ENCODE measurements at places on chromosomes 7 and 10.

DNA sequence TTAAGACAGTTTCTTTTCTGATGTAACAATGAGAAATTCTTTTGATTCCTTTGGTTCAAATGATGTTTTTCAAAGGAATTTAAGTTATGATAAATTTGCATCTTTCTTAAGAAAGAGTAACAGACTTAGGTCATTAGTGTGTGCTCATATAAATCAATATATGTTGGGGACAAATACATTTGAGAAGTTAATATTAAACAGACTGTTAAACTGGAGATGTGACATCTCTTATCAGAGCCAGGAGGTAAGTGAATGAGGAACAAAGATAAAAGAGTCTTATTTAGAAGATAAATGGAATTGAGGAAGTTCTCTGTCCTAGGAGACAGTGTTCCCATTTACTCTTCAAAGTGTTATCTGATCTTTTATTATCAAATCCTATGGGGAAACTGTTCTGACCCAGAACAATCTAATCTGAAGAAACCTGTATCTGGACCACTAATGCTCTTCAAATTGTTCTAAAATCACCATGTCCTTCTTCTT, 104.8 kb upstream of the LAMB4 start:
- no peak for DNase-seq

DNA sequence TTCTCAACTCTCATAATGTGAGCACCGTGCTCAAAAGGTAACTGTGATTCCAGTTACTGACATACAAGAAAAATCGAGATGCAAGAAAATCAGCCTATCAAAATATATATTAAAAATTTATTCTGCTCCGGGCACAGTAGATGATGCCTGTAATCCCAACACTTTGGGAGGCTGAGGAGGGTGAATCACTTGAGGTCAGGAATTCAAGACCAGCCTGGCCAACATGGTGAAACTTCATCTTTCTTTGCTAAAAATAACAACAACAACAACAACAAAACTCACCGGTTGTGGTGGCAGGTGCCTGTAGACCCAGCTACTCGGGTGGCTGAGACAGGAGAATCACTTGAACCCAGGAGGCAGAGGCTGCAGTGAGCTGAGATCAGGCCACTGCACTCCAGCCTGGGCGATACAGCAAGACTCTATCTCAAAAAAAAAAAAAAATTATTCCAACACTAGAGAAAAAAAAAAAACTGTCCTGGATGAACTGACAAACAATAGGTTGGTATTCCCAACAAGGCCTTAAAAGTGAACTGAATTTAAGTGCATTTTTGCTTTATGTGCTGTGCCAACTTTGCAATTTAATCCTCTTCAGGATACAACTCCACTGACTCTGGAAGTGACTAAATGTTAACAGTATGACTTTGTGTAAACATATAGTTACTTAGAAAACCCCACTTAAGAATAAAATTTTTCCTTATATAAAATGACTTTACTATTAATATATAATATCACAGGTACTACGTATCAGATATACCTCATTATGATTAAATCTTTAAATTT, 51.1 kb downstream of the JMJD1C start:
- DNase-seq: no peak

DNA sequence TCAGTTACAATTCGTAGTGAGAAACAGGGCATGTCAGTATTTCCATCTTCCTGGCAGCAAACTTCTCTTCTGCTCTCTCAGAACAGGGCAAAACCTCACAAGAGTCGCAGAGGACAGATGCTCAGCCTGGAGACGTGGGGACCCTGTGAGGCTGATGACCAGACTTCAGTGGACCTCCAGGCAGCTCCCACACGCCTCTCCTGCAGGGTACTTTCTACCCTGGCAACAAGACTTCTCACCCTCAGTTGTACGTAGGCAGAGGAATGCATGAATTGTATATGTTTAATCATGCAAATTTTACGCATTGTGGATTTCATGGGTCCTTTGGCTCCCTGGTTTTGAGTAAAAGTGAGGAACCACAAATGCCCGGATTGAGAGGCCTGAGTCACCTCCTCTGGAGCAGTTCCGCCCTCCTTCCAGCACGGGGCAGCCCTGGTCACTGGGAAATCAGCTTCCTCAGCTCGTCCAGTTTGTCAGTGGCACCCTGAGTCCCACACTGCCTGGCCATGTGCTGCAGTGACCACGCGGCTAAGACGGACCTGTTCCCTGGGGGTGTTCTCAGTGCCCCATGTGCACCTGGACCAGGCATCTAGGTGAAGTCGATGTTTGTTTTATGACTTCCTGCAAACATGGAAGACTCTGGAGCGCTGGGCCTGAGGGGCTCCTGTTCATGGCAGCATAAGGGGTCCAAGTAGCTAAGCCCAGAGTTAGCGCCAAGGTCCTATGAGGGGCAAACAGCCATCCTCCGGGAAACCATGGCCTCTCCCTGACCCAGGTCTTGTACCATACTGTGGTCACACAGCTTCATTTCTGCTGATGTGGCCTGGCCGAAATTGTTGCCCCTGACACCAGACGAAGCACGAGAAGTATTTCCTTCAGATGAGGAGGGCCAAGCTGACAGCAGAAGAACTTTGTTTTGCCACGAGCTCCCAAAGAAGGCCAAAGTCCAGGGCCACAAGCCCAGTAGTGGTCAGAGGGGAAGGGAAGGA, 165.1 kb downstream of the TNS3 start:
- no peak for DNase-seq

DNA sequence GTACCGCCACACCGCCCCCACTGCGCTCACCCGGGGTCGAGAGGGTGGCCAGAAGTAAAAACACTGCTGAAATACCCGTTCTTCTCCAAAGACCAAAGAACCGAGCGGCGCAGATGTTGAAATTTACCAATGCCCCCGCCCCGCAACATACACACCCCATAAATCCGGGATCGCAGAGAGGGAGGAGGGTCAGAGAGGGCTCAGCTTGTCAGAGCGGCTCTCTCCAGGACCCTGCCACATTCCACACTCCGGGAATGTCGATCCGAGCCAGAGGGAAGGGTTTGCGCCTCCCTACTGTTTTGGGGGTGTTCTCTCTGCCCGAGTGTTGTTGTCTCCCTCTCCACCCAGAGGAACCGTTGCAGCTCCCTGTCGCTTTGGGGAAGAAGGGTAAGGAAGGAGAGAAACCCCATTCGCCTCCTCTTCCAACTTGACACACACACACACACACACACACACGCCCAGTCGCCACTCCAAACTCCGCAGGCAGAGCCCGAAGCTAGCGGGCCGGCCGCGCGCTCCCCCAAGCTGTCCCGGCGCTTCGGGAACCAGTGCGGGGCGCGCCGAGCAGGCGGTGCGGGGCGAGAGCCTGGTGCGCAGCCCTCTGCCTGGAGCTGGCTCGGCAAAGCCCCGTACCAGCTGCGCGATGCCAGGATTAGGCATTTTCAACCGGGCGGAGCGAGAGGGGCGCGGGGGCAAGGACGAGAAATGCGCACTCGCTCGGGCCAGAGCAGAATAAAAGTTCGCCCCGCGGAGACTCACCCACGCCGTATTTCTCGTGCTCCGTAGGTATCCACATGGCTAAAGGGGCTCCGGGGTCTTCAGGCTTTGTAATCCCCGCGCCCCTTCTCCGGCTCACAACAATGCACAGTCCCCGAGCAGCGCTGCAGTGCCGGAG, 609 bp downstream of the DOCK4 start:
- DNase-seq: peak; percentile 26

DNA sequence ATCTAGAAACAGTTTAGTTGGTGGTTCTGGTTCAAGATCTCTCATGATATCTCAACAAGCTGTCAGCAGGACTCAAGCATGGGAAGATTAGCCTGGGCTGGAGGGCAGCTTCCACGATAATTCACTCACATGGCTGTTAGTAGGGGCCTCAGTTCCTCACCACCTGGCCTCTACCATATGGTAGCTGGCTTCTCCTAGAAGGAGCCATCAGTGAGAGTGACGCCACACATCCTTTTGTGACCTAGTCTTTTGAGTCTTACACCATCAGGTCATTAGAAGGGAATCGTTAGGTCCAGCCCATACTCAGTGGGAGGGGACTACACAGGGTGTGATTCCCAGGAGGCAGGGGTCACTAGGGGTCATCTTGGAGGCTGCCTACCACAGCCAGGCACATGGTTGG, 239.3 kb upstream of the PLPP4 start:
- DNase-seq: no peak
